ENCODE measurements at places on chromosomes 1 and 21.

DNA sequence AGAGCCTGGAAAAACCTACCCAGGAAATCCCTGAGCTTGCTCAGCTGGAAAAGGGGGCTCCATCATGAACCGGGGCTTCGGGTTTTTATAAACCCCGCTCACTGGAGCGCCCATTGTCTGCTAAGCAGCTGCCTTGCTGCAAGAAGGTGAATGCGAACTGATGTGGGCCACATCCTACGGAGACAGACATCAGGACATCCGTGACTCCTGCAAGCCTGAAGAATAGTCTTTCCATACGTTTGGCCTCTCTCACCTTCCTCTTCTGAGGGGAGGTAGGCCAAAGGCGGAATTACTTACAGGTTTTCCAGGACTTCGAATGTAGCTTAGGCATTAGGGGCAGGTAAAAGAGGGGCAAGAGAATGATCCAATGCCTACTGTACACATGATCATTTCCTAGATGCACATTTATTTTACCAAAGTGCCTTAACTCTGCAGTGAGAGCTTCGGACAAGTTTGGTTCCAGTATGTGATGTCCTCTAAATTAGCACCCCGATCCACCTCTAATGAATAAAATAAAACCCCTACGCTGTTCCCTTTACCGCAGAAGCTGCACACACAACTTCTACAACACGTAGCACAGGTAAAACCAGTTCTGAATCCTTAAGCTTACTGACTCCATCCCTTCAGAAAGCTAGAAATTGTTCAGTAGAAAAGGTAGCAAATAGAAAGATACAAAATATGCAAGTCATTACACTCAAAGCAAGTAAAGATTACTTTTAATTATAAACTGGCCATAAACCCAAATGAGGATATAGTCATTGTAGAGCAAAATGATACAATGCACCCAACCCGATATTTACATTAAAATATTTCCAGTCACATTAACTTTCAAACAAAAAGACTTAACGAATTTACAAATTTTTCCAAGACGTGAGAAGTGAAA is 866 bp upstream of the SORT1 start:
- no peak for DNase-seq

GRCh38 chr1:230147253-230148125 is 80.5 kb downstream of the GALNT2 start:
- DNase-seq: no peak

- no peak for DNase-seq
Observed at GRCh38 chr1:26126321-26127084, 14.9 kb downstream of the PDIK1L start.

DNA sequence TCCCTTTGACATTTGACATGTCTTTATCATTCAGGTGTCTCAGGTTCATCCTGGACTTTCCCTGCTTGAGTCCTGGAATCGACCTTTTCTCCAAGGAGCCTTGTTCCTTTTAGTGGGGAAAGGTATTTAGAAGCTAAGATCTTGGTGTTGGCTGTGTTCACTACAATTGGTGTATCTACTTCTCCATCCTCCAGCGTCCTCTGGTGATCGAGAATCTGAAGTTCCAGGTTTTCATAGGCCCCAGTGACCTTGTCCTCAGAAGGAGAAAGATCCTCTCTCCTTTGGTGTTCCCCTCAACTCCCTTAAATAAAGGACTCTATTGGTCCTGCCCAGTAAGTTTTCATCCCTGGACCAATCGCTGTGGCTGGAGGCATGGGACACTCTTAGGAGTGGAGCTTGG is 22.1 kb downstream of the MROH7 start:
- DNase-seq: no peak

GRCh38 chr1:207695891-207696290 is 51.0 kb downstream of the CR1L start:
- no peak for DNase-seq

DNA sequence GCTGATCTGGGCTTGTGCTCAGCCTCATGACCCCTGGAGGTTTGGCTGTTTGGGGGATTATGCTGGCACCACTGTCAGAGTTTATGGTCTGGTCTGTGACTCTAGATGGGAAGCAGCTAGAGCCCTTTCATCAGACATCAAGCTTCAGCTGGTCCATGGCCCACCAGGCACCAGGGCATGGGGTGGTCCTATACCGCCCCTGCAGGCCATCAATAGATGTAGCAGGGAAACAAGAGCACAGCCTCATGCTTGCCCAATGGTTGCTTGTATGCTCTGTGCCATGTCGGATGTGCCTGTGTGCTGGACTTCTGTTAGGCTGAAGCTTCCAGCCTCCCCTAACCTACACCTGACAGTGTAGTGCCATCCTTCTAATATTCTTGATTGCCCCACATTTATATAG is 71.1 kb upstream of the CD34 start:
- no peak for DNase-seq

GRCh38 chr1:150321826-150322166 is 463 bp downstream of the PRPF3 start:
- no peak for DNase-seq

DNA sequence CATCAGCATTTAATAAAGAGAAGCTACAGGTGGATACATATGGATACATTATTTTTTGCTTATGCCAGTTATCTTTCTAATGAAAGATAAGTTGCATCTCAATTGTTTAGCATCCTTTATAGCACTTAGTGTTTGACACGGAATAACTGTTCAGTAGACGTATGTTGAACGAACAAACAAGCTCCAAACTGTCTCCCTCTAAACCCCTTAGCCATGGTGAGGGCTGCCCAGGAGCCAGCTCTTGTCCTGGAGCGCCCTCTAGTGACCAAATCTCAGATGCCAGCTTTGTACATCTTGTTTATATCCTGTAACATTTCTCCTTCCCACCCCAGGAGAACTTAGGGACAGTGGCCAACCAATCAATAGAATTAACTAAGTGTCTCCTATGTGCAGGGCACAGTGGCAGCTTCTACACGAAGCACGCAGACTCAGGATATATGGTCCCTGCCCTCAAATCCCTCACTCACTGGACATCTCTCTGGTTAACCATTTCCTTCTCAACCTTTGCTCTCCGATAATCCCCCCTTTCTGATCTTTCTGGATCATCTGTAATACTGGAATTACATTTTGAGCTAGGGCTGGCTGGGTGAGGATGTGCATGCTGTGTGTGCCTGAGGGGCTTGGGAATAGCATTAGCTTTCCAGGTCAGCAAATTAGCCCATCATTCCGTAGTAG is 22.9 kb downstream of the KCNA10 start:
- DNase-seq: peak; percentile 93

GRCh38 chr1:1623181-1623630 is 7.9 kb downstream of the MIB2 start:
- DNase-seq: no peak

DNA sequence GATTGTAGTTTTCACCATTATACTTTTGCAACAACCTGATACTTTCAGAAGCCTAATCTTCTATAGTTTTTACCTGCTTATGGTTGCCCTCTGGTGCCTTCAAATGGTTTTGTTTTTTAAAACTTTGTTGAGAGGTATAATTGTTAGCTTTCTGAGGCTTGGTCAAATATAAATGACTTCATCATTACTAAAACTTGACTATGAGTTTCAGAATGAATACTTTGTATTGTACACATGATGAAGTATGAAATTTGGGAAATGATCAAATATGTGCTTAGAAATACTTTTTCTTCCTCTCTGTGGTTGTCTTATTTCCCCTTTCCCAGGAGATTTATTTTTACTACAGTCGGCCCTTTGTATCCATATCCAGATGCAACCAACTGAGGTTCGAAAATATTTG is 151.8 kb upstream of the B3GALT2 start:
- DNase-seq: no peak

GRCh38 chr1:6288026-6288425 is 27.1 kb upstream of the GPR153 start:
- DNase-seq: no peak

DNA sequence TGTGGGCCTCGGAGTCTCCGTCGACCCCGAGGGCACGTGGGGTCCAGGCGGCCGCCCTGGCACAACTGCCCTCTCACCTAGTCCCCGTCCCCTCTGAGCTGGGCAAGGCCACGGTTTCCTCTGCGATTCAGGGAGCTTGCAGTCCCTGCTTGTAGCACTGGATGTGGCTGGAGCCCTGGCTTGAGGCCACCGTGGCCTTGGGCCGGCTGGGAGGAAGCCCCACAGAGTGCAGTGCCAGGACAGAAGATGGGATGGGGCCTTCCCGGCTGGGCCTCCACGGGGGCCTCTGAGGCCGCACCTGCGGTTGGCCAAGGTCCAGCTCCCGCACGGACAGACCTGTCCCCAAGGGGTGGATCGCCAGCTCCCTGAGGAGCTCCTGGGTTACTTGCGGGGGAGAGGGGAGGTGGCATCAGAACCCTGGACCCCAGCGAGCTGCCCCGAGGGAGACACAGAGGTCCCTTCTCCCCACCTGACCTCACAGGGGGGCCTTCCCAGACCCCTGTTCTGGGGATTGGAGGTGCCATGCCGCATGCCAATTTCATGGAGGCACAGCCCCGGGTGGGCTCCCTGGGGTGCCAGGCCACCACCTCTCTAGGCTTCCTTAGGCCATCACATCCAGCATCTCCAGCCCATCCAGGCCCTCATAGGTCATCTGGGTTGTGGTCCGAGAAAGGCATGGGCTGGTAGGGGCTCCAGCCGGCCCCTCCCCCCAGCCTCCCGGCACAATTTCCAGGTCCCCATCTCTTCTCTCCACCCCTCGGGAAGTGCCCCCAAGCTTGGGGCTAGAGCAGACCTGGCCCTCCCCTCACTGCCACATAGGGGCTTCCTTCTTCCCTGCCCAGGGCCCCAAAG is 80.8 kb downstream of the MORN1 start:
- DNase-seq: no peak

DNA sequence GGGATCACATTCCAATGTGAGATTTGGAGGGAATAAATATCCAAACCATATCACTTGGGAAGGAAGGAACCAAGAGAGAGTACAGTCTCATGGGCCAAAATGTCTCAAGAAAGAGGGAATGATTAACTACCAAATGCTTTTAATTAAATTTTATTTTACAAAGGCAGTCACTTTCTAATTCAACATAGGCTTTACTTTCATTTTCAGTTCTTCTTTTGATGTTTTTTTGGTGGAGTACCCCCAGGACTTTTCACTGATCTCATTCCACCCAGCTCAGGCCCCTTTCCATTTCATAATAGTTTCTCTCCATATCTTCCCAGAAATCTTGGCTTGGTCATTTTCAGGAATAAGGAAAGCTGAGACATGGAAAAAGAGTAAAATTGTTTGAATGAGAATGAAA is 5.1 kb upstream of the SLAMF7 start:
- no peak for DNase-seq

DNA sequence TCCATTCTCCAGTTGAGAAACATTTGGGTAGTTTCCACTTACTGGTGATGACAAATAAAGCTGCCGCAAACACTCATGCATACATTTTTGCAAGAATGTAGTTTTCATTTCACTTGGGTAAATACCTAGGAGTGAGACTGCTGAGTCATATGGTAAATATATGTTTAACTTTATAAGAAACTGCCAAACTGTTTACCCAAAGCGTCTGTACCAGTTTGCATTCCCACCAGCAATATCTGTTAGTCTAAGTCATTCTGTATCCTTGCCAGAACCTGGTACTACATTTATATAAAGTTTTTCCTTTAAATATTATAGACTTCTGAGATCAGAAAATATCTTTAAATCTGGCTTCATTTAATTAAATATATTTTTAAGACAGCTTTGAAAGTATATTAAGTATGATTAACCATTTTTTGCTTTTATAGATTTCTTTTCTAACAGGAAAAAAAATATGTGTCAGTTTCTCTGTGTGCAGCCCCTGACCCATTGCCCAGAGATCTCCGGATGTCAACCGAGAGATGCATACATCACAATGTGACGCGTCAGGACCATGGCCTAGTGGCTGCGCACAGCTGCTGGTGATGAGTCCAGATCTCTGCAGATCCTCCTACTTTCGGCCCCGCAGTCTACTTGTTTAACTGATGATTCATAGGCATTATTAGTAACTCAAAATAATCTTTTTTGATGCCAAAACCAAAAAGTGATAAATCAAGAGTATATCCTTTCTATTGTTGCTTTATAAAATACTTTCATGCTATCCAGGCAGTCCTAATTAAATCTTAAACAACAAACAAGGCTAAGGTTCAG is 227.1 kb upstream of the MAP1LC3C start:
- no peak for DNase-seq

- DNase-seq: no peak
Observed at GRCh38 chr1:77036560-77036959, 169.3 kb downstream of the ST6GALNAC5 start.

DNA sequence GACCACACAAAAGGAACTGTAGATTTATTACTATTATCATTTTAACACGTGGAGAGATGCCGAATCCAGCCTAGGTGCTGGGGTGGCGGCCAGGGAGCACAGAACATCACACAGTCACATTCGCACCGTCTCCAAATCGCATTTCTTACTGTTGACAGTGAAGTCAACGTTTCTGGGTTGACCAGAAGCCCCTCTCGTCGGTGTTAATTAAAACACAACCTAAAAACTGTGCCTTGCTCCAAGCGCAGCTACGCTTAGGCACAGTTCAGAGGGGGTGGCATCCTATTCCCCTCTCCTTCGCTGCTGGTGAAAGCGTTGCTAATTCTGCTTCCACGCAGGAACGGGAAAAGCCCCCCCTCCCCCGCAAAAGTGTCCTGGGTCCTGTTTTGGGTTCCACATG is 4.1 kb downstream of the RIPK4 start:
- DNase-seq: peak; percentile 12
